ENCODE measurements at places on chromosomes 16 and 17. TPM values are rescaled to one million over a fixed set of nuclear protein-coding genes. Genes with fewer than 3 reads are reported as not detected.

The POLDIP2 gene
- 61.6 TPM for total RNA-seq

The KRTAP1-5 gene
- total RNA-seq, result not detected

The ACSM3 gene
- 4.1 TPM for total RNA-seq

The NACA2 gene
- total RNA-seq, result 0.35 TPM

The DPEP2 gene
- total RNA-seq, result 14.2 TPM

- no peak for DNase-seq
Measured at GRCh38 chr17:40699371-40699770, 4.2 kb downstream of the KRT24 start.

GRCh38 chr17:79752175-79752574 is 21.4 kb downstream of the ENPP7 start:
- no peak for DNase-seq

DNA sequence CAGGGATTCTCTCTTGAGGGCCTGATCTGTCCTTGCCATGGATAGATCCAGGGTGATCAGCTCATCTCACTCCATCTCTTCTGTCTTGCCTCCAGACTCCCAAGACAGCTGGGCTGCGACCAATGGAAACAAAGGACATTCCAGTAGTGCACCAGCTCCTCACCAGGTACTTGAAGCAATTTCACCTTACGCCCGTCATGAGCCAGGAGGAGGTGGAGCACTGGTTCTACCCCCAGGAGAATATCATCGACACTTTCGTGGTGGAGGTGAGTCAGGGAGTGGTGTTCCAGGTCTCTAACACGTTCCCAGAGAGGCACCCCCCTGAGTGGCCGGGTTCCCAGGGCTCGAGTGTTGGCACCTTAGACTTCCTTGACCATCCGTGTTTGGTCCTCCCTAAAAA is 29.5 kb downstream of the PLCD3 start:
- DNase-seq, result no peak

DNA sequence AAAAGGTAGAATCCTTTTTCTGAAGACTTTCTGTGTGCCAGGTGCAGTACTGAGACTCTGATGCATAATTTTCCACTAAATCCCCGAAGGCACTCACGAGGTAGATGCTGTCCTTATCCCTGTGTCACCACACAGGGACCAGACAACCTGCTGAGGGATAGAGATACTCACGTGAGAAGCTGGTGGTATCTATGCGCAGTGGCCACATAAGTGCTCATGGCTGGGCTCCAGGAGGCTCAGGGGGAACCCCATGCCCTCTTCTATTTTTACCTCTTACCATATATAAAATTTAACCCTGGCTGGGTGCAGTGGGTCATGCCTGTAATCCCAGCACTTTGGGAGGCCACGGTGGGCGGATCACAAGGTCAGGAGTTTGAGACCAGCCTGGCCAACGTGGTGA is 38.3 kb downstream of the NT5M start:
- no peak for DNase-seq

GRCh38 chr17:19486351-19487023 is 47.2 kb upstream of the SLC47A1 start:
- DNase-seq, result no peak

All from activated CD4-positive, alpha-beta T cell treated with anti-CD3 and anti-CD28 coated beads, Interleukin-2, amount 10 ng/mL, durations not matched to agents 7 days and 5 days (primary cell).